Muscle of back (tissue), 13 donors: ENCODE measurements at places on chromosomes 6 and 20. TPM values are rescaled to one million over a fixed set of nuclear protein-coding genes. Genes with fewer than 3 reads are reported as not detected.
A peak's percentile ranks its signal among the peaks of the same experiment; 100 is the strongest.

DNA sequence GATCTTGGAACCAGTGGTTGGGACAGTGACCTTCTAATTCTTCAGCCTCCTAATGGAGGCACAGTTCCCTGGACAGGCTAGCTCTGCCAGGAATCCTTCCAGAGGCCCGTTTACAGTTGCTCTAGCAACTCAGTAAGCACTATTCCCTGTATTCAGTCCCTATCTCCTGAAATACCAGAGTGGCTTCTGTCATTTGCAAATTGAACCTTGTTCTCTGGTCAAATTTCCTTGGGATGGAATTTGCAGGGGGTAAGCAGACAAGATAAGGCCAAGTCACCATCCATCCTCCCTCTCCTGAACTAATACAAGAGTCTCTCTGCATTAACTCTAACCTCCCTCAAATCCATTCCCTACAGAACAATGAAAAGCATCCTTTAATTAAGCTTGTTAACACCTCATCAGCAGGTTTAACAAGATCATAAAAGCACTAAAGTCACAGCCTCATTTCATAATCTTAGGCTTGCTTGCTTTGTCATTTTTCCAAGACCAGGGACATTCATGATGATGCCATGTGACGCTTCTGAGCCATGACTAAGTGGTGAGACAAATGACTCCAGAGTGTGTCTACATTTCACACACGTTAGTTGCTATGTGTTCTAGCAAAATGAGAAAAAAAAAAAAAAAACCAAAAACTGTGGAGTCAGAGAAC lies 37.1 kb downstream of the SLC22A23 start:
- DNase-seq = no peak

- DNase-seq = no peak
These were observed 318.9 kb downstream of the TAF4 start for GRCh38 chr20:61746781-61747180.

- no peak for DNase-seq
These were observed 634 bp downstream of the ITPA start for GRCh38 chr20:3209946-3210317.

The FAXC gene
- polyA plus RNA-seq = 2.3 TPM

DNA sequence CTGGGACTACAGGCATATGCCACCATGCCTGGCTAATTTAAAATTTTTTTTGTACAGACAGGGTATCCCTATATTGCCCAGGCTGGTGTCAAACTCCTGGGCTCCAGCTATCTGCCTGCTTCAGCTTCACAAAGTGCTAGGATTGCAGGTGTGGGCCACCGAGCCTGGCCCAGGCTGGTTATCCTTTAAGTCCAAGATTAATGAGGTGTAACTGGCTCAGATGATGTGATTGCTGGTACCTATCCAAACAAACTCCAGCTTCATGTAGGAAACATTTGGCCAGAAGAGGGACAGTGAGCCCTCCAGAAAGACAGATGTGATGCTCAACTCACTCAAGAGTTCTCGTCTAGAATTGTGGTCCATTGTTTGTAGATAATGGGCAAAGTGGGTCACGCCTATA lies 9.2 kb upstream of the ZNF318 start:
- DNase-seq = no peak

DNA sequence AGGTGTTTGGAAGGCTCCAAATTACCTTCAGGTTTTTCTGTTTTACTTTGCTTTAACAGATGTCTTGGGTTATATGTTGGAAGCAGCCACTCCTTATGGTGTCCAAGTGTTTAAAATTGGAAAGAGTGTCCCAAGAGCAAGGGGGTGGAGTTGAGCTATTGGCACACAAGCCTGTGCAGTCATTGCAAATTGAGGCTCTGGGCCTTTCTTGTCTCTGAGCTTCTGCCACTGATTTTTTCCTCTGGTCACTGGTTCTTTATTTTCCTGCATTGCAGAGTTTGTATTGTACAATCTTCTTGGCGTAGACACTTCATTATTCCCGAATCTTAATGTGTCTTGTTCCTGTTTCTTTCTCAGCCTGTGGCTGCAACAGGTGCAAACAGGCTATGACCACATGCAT lies 598.8 kb downstream of the RNF144B start:
- peak; percentile 60 for DNase-seq

DNA sequence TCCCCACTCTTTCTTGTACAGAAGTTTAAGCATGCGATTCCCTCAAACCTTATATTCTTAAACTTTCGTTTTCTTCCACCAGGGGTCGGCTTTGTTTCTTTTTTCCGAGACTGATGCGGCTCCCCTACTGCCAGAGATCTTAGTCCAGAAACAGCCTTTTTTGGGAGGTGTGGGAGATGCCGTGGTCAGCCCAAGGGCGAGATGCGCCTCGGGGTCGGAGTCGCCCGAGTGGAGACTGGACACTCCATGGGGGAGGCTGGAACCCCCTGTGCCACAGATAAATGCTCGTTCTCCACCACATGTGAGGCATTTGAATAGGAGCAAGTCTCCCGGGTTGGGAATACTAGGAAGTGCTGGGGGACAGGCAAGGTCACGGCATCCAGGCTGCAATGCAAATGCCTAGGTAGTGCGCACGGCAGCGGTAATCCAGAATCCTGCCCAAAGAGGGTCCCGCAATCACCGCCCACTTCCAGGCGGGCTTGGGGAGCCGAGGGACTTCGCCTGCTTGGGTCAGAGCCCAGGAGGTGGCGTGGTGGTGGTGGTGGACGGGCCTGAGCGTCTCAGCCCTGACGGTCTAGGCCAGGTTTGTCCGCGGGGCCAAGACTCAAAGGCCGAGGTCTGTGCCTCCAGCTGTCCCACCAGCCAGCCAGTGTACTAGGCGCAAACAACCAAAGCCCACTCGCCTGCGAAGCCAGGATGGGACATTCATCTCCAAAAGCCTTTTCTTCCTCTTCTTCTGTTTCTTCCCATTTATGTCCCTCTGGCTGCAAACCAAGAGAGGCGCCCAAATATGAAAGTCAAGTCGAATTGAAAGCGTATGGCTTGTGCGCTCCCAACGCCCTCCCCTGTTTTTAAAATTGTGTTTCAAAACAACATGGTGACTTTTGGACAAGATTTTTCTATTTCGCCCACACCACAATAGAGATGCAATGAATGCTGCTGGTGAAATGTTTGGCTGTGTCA lies 39.3 kb upstream of the OSTM1 start:
- DNase-seq = peak; percentile 86

GRCh38 chr6:7542874-7543624 lies 1.6 kb downstream of the DSP start:
- no peak for DNase-seq

DNA sequence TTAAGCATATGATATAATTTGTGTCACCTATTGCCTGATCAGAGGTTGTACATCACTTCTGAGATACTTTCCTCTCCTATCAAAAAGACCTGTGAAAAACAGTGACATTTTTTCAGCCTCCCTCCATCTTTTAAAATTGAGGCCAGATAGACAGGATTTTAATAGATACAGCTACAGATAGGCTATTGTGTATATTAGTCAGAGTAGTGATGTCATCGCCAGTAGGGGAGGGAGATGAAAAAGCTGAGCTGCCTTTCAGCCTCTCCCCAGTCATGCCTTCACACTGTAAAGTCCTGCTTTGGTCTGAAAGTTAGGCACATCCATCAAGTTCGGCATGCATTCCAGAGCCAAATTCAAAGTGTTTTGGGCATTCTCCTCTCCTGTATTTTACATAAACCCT lies 7.9 kb upstream of the PABPC1L start:
- DNase-seq = peak; percentile 7

GRCh38 chr20:16020971-16021370 lies 552.3 kb downstream of the KIF16B start:
- DNase-seq = peak; percentile 11
